ENCODE measurements at places on chromosomes 12 and 14. TPM values are rescaled to one million over a fixed set of nuclear protein-coding genes. Genes with fewer than 3 reads are reported as not detected.

DNA sequence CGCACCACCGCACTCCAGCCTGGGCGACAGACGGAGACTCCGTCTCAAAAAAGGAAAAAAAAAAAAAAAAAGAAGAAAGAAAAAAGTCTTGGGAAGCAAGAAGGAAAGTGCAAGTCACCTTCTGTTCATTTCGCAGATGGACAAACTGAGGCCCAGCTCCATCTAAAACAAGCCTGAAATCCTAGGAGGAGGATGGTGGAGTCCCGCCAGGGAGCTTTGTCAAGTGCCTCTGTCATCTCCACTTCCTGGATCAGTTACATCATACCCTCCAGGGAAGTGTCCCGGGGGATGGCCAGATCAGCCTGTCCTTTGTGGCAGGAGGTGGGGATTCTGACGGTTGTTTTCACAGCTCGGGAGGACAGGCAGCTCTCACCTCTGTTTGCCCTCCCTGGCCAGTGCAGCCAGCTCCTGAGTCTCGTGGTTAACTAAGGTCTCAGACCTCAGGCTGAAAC lies 8.7 kb upstream of the SDSL start:
- no peak for DNase-seq

DNA sequence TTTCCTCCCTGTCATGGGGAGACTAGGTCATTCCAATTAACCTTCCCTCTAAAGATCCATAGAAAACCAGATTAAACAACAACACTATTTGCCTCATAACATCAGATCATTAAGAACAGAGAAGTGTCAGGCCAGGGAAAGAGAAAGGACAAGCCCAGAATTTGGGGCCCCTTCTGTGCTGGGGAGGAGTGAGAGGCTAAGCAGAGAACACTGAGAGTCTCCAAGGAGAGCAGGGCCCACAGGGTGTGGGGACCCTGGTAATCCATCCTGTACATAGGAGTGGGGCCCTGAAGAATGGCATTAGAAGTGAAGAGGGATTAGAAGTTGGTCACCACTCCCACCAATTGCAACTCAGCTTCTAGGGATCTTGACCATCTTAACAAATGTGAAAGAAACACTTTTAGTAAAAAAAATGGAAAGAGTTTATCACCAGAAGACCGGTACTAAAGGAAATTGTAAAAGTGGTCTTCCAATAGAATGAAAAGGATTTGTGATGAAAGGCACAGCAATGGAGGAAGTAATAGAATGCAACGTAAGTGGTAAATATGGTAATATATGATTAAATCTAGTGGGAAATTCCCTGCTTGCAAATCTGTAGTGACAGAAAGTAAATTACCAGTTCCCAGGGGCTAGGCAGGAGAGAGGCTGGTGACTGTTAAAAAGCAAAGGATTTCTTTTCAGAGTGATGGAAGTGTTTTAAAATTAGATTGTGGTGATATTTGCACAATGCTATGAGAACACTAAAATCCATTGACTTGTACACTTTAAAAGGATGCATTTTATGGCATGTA lies 14.0 kb upstream of the TMTC1 start:
- DNase-seq: no peak

DNA sequence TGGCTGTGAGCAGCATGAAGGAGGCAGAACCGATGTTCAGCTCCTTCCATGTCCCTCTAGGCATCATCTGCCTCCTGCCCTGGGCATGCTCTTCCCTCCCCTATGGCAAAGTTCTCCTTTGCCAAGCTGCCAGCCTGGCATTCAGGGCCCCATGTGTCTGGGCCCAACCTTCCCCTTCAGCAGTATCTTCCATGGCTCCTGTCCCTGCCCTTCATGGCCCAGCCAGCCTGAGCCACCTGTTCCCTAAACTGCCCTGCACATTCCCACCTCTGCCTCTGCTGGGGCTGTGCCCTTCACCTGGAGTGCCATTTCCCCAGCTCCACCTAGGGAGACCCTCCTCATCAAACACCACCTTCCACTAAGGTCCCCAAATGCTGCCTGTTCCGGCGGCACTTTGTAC lies 74.0 kb upstream of the TCL1A start:
- DNase-seq: no peak

Gene TTC7B
- polyA plus RNA-seq: 43.1 TPM

Gene ATG101
- polyA plus RNA-seq: 160 TPM
